ENCODE measurements at places on chromosomes 5 and 9.

GRCh38 chr5:137051161-137051560 lies 448.0 kb downstream of the SPOCK1 start:
- peak; percentile 44 for DNase-seq

- no peak for DNase-seq
These were observed 24.3 kb downstream of the EFNA5 start for GRCh38 chr5:107646418-107646817.

GRCh38 chr5:56326116-56326515 lies 93.0 kb upstream of the ANKRD55 start:
- no peak for DNase-seq

DNA sequence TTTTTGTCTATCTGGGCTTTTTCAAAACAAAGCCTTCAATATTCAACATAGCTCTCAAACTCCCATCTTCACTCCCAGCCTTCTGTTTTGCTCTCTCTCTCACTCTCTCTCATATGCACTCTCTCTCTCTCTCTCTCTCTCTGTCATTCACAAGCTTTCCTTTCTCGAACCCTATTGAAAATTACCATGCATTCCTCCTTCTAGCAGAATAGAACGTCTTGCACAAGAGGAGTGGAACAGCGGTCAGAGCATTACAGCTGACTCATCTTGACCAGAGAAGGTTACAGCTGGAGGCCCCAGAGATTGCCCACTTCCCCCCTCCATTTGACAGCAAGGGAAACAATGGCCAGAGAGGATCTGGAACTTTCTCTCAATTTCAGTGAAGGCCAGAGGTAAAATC lies 51.0 kb upstream of the LIFR start:
- DNase-seq, result peak; percentile 91

DNA sequence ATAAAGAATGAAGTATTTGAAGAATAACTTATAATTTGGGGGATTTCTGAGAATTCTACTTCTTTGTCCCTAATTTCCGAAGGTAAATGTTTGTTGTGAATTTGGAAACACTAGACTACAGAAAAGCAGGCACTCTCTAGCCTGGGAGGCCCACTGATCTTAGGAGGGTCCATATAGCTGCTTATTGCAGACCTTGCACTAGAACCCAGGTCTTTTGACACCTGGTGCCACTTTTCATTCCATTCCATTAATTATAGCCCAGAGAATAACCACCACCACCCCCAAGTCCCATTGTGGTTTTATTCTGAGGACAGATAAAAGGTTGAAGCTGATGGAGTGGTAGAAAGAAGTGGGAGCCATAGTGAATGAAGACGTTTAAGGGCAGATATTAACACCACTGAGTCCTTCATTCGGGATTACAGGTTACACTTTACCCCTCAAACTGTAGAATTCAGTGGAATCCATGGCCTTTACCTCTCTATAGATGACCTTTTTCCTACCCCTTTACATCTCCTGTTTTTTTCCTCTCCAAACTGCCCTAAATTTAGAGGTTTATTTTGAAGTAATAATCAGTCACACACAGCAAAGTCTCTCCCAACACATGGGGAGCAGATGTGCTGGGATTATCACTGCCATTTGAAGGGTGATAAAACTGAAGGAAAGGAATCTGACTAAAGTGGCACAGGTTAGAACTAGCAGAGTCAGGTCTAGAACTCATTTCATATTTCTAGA lies 12.0 kb upstream of the PSMD5 start:
- DNase-seq, result no peak

DNA sequence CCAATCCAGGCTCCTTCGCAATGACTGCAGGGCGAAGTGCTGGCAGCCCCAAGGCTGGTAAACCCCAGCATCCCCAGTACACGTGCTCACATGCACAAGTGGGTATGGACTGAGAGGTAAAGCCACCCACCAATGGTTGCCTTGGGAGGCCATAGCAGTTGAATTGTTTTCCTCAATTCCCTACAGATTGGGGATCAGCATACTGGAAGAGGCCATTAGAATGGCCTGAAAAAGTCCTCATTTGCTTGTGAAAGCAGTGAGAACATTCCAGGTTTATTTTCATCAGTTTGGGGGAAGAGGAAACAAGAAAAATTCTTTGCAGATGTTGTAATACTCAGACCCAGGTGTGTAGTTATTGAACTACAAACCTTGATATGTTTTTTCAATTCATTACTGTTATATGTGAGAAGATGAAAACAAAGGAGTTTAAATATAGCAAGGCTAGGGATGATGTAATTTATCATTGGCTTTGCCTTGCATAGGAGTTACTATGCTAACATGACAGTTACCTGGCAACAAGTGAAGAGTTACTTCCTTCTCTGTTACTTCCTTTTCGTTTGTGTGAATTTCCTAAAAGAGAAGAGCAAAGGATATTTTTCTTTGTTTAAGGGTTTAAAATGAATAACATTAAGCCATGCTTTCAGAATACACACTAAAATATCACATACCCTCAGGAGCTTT lies 36.4 kb downstream of the MTMR12 start:
- DNase-seq, result peak; percentile 17

DNA sequence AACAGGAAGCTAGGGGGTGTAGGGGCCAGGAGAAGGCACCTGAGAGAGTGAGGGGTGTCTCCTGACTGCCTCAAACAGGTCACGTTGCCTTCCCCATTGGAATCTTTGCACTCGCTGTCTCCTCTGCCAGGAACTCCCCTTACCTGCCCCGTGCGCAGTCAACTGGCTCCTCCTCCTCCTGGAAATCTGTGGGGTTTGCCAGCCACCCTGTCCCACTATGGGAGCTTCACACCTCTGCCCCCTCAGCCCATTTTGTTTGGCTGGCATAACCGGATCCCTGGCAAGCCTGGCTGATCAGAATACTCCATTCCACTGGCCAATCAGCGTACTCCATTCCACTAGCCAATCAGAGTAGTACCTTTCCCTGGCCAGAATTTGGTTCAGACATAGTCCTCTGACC lies 10.4 kb upstream of the SLC34A1 start:
- DNase-seq, result no peak

DNA sequence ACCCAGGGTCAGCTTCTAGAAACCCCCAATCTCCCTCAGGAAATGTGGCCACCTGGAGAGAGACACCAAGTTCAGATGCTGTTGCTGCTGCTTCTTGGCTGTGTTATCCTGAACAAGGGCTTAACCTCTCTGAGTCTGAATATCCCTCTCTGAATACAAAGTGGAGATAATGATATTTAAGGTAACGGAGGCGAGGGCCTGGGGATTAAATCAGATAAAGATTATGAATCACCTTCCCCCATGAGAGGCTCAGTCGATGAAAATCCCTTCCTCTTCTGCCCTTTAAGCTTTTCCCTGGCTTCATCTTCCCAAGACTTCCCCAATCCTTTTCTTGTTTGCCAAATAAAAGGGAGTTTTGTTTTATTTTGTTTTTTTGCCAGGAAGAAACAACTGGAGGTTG lies 8.1 kb upstream of the CPLX2 start:
- DNase-seq, result no peak

- DNase-seq, result no peak
These were observed 63.9 kb downstream of the CETN3 start for GRCh38 chr5:90345684-90346083.

GRCh38 chr5:180090769-180091546 lies 19.4 kb upstream of the RNF130 start:
- peak; percentile 47 for DNase-seq

DNA sequence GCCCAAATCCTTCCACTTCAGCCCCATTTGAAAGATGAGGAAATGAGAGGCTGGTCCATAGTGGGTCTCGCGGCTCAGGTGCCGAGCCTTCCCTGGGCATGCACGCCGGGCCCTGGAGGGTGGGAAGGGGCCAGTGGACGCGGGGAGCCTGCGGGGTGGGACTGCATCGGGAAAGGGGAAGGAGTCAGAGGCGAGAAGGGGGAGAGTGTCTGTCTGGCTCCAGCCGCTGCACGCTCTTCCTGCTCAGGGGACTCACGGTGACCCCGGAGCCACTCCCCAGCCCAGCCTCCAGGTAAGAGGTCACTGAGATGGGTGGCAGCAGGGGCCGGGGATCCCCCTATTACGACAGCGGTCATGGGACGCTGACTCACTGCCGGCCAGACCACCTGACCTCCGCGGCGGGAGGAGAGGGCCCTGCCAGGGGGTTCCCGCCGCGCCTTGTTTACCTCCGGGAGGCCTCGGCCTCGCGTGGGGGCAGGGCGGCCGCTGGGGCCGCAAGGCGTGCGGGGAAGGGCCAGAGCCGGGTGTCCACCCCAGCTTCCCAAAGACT lies 1.9 kb upstream of the SQSTM1 start:
- peak; percentile 97 for DNase-seq

DNA sequence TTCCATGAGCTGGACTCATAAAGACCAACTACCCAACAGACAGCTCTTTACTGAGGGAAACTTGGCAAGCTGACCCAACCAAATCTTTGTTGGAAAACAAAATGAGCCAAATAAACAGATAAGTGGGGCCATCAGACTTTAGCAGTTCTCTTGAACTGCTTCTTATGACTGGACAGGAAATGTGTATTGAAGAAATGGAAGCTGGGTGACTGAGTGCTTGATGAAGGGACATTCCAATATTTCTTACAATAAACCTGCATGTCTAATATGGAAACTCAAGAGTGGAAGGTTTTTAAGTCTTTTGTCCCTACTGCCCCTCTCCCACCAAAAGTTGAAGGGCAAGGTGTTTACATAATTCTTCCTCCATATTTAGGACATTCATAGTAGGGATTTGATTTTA lies 218.8 kb upstream of the NR4A3 start:
- no peak for DNase-seq

DNA sequence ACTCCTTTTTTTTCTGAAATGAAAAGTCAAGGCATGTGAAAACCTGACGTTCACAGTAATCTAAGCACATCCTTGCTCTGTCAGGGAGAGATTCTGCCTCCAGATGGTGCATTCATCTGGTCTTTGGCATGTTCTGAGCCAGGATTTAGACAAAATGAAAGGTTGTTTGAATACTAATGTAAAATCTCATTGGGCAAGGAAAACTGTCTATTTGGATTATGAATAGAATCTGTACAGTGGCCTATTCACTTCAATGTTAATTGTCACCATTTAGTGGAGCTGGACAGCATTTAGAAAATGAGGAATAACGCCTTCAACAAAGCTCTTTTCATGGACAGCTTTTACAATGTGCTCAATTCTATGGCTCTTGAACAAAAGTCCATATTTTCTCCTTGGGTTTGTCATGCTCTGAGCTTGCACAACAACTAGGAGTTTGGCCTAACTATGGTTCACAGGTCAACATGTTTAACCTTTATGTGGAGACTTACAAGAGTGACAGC lies 28.9 kb downstream of the ARHGEF28 start:
- no peak for DNase-seq

DNA sequence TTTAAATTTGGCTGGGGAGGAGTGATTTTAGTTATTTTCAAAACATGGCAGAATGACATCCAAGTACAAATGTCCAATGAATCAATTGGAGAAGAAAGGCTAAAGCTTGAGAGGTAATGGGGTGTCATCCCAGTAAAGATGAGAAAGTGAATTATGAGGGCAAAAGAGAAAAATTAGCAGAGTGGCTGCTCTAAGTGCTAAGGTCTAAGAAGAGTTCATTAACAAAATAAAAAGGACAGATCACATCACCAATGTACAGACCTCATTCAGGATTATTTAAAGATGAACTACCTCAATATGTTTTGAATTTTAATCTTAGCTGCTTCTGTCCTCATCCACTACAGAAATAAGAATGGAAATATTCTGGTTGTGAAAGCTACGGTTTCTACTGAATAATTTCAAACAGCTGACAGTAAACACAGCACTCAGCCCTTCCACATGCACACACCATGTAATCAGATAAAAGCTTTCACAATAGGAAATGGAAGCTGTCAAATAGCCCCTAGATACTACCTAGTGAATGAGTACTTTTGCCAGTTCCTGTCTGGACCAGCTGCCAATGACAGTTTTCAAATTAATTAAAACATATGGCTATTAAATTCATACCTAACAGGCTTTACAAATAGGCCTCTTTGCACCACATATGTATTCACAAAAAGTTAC lies 171.5 kb downstream of the SSBP2 start:
- DNase-seq, result peak; percentile 70

DNA sequence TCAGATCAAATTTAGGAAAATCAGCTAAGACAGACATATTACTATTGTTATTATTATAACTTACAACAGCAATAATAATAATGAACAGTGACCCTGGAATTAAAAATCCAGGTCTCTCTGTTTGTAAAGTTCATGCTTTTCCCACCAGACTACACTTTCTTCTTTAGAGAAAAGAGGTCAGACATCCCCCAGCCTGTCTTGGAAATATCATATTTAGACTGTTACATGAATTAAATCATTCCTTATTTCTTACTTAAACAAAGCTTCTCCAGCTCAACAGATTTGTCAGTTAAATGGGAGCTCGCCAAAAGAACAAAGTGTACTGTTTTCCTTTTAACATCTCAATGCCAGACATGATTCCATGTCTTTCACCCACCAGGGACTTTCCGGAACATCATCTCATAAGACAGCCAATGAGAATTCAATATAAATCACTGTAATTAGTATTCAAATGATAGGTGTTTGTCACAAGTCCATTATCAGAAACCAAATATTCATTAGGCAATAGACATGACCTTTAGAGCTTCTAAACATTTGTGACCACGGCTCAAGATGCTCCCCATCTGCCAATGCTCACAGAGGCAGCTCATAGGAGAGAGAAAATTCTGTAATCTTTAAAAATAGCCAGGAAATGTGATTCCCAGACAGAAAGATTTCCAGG lies 351.9 kb downstream of the ENC1 start:
- peak; percentile 66 for DNase-seq

DNA sequence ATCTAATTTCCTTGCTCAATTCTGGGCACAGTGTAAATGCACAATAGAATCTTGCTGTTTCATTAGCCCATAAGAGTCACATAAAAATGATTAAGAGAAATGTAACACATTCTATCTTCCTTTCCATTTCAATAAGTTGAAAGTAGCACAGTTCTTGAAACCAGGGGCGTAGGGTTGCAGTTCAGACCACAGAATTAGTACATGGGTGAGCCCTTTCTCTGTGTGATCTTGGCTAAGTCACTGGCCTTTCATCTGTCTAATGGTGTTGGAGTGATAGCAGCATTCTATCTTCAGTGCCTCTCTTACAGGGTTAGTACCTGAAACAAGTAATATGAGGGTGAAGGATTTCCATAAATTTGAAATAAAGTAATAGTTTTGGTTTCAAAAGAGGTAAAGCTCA lies 445.3 kb upstream of the ZNF462 start:
- no peak for DNase-seq

- peak; percentile 15 for DNase-seq
These were observed 12.0 kb downstream of the PBX3 start for GRCh38 chr9:125758986-125759763.

GRCh38 chr5:176573564-176574296 lies 24.6 kb downstream of the CDHR2 start:
- peak; percentile 80 for DNase-seq

GRCh38 chr5:156181656-156182055 lies 145.3 kb upstream of the SGCD start:
- DNase-seq, result no peak
